Activated CD4-positive, alpha-beta T cell treated with anti-CD3 and anti-CD28 coated beads for 48 hours (primary cell): ENCODE measurements at places on chromosomes 12 and 14.

DNA sequence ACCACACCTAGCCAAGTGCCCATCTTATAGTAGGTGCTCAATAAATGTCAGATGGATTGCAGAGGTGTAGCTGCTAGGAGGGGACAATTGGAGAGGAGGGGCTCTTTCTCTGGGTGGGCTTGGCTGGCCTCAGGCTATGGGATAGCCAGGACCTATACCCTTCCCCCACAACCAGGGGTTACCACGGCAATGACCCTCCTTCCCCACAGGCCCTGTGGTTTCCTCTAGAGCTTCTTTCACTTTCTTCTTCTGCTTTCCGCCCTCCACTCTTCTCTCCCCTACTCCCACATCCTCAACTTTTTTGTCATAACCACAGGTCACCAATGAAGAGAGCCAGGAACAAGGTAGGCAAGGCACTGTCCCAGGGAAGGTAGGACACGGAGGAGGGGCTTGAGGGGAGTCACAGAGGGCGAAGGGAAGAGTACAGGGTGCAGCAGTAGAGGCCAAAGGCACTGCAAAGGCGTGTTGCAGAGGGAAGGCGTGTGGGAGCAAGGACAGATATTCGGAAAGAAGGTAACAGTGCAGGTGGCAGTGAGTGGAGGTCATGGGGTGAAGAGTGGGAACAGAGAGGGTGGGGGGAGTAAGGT, 1.9 kb upstream of the ITGB7 start:
- peak; percentile 39 for DNase-seq

DNA sequence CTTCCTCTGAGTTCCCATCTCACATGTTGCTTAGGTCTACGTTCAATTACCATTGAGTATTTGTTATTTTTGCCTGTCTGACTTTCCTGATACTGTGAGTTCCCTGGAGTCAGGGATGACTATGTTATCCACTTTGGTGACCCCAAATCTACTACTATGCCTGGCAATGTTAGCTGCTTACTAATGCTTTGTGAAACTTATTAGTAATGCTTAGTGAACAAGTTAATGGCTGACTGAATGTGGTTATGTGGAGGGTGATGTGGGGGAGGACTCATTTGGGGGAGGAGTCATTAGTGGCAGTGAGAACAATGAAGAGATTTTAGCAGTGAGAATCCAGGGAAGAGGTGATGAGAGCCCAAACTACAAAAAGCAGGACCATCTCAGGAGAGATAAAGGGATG, 121.6 kb downstream of the KTN1 start:
- no peak for DNase-seq

- DNase-seq, result peak; percentile 54
These were observed 7.4 kb upstream of the OR10P1 start for GRCh38 chr12:55629058-55629841.

DNA sequence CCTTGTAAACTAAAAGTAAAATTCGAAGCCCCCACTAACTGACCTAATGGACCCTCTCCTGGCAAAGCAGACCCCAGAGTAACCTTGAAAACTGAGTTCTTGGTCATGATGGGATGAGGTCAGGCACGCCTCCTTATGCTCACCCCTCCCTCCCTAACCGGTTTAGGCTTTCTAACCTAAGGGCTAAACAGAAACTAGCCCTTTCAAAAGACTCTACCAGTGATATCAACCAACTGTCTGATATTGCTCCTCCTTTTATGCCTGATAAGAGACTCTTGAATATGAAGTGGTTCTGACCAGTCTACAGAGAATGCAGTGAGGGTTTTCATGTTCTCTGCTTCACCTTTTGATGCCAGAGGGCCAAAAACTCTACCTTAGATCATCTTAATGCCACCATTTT, 4.8 kb upstream of the LPCAT3 start:
- DNase-seq, result no peak

- DNase-seq, result peak; percentile 61
These were observed at the start of gene ST8SIA1 for GRCh38 chr12:22334410-22335100. Gene ST8SIA1 (minus strand): TSS chr12:22334707. CDS start chr12:22334232, 475 bp downstream.

GRCh38 chr14:47539031-47539461, 136.4 kb downstream of the MDGA2 start:
- no peak for DNase-seq

- no peak for DNase-seq
These were observed 10.2 kb upstream of the PGF start for GRCh38 chr14:74965486-74966153.

DNA sequence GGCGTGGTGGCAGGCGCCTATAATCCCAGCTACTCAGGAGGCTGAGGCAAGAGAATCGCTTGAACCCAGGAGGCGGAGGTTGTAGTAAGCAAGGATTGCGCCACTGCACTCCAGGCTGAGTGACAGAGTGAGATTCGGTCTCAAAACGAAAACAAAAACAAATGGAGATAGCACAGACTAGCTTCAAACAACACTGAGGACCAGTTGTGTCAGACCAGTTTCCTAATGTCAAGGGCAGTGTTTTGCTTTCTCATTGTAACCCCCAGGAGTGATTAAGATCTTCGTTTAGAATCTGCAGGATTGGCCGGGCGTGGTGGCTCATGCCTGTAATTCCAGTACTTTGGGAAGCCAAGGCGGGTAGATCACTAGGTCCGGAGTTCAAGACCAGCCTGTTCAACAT, 18.5 kb downstream of the RPGRIP1 start:
- no peak for DNase-seq

DNA sequence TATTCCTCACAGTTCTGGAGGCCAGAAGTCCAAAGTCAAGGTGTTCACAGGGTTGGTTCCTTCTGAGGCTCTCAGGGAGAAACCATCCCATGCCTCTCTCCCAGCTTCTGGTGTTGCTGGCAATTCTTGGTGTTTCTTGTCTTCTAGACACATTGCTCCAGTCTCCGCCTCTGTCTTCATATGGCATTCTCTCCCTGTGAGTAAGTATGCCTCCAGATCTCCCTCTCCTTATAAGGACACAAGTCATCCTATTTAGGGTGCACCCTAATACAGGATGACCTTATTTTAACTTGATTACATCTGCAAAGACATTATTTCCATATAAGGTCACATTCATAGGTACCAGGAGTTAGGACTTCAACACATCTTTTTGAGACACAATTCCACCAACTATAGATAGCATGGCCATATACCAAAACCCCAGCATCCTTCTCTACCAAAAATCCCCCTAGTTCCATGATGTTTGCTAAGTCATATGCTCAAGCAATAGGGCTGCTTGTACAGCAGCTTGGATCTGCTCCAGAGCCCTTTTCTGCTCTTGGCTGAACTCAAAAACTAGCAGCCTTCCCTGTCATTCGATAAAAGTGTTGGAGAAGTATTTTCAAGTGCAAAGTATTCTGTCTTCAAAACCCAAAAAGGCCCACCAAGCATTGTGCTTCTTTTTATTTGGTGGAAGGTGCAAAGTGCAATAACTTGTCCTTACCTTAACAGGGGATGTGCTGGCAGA, 79.2 kb upstream of the CMKLR1 start:
- DNase-seq, result no peak

DNA sequence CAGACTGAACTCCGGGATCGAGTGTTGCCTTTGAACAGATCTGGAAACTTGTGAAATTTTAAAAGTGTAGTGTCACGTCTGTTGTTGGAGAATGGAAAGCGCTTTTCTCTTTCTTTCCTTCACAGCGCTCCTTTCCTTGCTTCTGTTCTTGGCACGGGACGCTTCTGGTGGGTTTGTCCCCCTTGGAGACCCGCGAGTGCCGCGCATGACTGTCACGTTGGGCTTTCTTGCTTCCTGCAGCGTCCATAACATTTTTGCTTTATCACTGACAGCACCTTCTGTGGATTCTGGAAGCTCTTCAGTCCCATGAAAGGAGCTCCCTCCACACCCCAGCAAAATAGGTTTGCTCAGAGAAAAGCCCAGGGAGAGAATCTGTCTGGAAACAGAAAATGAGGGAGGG, 193.0 kb upstream of the TMEM132C start:
- DNase-seq, result no peak

DNA sequence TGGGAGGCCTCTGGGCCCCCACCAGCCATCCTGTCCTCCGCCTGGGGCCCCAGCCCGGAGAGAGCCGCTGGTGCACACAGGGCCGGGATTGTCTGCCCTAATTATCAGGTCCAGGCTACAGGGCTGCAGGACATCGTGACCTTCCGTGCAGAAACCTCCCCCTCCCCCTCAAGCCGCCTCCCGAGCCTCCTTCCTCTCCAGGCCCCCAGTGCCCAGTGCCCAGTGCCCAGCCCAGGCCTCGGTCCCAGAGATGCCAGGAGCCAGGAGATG, 729 bp upstream of the GAPDH start:
- DNase-seq, result no peak

DNA sequence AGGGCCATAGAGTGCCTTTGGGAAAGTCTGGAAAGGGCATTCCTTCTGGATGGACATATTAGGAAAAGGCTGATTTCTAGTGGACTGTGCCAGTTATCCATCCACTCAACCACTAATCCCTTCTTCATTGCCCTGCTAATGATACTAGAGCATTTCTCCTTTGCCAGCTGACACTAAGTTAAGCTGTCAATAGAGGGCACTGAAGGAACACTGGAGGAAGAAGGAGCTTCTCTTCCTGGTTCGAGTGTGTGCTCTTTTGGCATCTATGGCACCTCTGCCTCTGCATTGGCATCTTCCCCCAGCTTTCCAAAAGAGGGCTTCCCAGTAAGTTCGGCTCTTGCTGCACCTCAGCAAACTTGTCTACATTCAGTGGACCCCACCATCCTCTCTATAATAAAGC, 165.4 kb downstream of the DERA start:
- DNase-seq, result no peak

DNA sequence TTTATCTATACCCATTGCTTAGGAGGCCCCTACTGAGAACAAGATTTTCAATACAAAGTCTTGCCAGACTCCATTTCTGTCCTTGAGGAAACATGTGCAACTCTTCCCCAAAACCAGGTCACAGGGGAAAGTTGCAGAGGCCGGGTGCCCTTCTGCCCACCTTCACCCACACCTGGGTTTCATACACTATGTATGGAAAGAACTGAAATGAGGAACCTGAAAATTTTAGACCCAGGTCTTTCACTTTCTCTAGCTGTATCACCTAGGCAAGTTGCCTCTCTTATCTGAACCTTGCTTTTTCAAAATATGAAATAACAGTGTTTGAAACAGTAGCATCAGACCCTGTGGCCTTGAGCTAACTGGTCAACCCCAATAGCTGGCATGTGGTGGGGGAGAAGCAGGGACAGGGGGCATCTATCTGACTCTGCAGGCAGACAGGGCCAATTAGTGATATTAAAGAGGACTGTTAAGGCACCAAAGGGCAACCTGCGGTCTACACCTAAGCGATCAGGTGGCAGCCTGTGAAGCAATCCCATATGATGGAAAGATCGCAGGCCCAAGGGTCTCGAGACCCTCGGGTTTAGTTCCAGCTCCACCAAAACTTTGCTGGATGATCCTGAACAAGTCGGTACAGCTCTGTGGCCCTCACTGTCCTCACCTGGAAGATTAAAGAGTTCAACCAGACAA, 346.5 kb downstream of the BCL11B start:
- no peak for DNase-seq

GRCh38 chr12:119682639-119683252, 14.8 kb downstream of the PRKAB1 start:
- no peak for DNase-seq

DNA sequence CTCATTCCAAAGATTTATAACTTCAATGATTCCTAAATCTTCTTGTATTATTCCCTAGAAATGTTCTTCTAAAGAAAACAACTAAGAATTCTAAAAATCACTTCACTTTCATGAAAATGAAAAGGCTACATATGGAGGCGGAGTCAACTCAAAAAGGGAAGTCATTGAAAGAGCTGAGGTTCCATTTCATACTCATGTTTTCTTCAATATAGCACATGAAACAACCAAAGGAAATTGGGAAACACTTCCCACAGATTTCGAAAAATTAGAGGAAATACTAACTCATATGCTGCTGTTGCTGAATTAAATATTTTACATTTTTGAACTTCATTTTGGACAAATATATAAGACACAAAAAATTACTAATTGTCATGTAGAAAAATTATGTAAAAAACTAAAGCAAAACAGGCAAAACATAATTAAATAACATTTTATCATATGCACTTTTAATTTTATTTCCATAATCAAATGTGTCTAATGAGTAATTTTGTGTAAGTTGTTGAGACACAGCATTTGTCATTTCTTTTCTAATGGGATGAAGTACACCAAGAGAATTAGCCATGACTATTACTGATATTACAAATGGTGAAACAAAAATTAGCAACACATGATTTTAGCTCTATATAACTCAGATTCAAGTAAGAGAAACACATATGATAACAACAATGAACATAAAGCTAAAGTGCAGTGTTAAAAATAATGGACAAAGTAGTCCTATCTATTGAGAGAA, at the start of gene CD163:
Gene CD163, minus strand, starts transcription at position 92 of the 730 bp plus-strand sequence. Its CDS starts 87 bp downstream, at position 5.
- no peak for DNase-seq

GRCh38 chr12:58384196-58384595, 442.8 kb downstream of the ATP23 start:
- no peak for DNase-seq

DNA sequence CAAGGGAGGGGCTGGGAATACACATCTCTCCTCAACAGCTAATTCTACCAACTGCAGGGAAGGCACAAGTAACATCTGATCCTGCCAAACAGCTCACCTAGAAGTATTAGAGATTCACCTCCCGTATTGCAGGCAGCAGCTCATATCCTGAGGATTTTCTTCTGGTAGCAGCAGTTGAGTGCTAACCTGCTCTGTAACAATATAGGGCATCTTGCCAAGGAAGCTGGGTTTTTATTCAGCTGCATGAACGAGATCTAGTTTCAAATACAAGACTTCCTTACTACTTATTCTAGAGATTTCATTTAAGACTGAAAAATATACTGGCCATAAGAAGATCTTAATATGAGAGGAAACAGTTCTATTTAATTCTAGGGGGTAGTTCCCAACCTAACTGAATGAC, 261.4 kb upstream of the USP15 start:
- DNase-seq, result no peak

GRCh38 chr12:89797436-89797835, 88.8 kb upstream of the ATP2B1 start:
- no peak for DNase-seq

GRCh38 chr14:47389535-47389934, 285.9 kb downstream of the MDGA2 start:
- no peak for DNase-seq
